ENCODE measurements at places on chromosomes 4 and X.

- DNase-seq = no peak
Measured at GRCh38 chr4:66602622-66603021, 932.3 kb upstream of the EPHA5 start.

DNA sequence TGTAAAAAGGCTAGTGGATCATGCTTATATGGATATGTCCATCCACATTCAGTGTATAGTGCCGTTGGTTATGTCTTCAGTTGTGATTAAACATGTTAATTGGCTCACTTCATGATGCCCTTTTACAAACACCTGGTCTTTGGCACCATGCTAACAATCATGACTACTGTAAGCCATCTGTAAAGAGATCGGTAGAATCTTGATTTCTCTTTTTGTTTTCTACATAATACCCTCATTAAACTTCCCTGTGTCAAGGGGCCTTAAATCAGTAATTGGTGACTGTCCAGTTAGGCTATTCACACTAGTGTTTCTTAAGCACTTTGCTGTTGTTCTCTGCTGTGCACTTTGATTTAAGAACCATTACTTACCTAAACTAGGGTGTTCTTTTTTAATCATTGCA lies 475.2 kb downstream of the RPA4 start:
- DNase-seq = peak; percentile 58

- no peak for DNase-seq
Measured at GRCh38 chr4:177555007-177555574, 112.9 kb upstream of the AGA start.

DNA sequence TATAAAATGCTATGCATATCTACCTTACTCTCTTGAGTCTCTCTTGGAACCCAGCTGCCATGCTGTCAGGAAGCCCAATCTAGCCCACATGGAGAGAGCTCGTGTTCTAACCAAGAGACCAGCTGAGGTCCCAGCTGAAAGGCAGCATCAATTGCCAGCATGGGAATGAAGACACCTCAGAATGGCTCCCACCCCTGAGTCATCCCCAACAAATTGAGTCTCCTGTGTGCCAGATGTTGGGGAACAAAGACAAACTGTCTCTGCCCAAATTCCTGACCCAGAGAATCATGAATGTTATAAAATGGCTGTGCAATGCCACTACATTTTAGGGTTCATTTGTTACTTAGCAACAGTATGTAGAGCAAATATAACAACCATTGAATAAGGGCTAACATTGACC lies 105.2 kb upstream of the STX18 start:
- DNase-seq = no peak

GRCh38 chr4:128782076-128782715 lies 27.3 kb upstream of the JADE1 start:
- DNase-seq = no peak

DNA sequence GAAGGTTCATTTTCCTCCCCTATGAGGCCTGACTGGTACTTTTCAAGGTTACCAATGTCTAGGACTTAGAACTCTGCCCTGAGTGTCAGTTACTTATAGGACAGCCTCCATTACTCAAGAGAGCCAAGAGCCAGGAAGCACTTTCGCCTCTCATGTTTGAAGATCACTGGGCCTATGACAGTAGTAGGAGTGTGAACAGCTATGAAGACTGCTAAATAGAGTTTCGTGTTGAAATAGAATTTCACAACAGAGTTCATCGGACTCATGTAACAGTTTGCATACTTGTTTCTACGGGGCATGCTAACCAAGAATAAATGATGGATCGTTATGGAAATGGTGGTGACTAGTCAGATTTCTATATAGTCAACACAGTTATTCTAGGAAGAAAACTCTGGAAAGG lies 97.8 kb upstream of the GPC4 start:
- DNase-seq = no peak

- no peak for DNase-seq
Measured at GRCh38 chr4:83002329-83002728, 8.3 kb downstream of the LIN54 start.

GRCh38 chrX:122546269-122546668 lies 637.8 kb upstream of the GRIA3 start:
- no peak for DNase-seq

DNA sequence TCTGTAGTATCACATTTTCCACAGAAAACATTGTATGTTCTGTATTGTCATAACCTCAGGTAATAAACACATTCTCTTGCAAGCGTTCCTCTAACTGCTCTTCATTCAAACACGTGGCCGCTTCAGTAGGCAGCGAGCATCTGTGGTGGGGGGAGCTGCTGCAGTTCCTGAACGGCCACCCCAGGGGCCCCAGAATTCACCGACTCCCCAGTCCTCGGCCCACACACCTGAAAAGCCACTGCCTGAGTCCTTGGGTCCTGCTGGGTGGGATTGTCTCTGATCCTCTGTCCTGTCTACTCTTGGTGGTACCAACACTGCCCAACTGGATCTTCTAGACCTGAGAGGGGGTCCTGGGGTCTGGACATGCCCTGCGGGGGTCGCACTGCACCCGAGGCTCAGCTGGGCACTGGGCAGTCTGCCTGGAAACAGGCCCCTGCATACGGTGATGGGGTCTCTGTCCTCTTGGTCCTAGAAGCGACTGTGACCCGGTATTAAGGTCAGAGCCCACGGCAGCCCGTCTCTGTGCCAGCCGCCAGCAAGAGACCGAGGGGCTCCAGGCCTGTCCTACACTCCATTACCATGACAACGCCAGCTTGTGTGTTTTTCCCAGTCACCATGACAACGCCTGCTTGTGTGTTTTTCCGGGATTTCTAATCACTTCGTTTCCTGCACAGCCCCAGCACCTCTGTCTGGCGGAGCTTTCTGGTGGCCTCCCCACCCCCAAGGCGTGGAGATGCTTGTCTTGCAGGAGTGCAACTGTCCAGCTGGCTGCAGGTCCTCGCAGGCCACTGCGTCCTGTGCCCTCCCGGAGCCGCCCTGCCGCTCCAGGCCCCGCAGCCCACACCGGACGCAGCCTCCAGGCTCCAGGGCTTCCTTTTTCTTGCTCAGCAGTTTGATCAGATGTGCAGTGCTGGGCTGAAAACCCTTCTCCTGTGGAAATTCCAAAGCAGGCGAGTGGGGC lies 16.0 kb downstream of the CTBP1 start:
- DNase-seq = no peak

GRCh38 chrX:23035493-23035892 lies 35.7 kb downstream of the DDX53 start:
- DNase-seq = no peak

DNA sequence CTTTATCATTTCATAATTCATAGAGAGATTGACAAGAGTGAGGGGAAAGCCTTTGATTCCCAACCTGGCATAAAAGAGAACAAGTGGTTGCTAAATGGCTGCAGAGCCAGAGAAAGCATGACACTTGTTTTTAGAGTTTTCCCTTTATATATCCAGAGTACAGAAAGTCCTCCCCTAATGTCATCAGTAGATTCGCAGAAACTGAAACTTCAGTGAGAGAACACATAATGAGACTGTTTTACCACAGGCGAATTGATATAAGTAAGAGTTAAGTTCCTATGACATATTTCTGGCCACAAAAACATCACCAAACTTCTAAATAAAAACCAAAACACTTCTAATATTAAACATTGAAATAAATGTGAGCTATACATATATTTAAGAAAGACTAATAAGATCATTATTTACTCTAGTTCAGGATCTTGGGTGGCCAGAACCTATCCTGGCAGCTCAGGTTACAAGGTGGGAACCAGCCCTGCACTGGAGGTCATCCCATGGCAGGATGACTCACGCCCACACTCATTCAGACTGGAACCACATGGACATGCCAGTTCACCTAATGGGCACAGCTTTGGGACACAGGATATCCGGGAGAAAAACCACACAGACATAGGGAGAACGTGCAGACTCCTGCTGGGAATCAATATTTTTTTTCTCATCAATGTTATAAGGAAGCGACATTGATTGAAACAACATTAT lies 35.5 kb downstream of the NWD2 start:
- no peak for DNase-seq

GRCh38 chrX:16310326-16310725 lies 143.0 kb downstream of the MAGEB17 start:
- no peak for DNase-seq

- no peak for DNase-seq
Measured at GRCh38 chr4:145694929-145695328, 15.0 kb downstream of the C4orf51 start.

DNA sequence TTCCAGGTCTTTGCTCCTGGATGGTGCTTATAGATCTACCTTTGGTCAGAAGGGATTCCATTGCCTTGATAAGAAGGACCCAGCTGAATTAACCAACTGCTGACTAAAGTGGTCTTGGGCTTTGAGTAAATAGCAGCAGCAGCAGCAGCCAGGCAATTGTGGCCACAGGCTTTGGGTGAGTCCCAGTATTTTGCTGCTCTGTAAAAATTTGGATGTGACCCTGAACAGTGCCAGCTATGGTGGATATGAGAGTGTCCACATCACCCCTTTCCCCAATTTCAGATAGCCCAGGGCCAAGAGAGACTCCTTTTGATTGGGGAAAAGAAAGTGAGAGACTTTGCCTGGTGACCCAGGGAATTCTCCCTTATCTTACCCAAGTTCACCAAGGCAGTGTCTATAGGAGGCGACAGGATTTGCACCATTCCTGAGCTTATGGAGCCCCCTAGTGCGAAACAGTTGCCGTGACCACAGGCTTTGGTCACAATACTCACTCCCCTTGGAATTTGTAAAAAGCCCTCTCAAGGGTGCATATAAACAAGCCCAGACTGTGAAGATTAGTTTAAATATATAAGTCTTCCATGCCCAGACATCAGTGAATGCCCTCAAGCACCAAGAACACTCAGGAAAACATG lies 518.0 kb downstream of the TMA16 start:
- peak; percentile 36 for DNase-seq

DNA sequence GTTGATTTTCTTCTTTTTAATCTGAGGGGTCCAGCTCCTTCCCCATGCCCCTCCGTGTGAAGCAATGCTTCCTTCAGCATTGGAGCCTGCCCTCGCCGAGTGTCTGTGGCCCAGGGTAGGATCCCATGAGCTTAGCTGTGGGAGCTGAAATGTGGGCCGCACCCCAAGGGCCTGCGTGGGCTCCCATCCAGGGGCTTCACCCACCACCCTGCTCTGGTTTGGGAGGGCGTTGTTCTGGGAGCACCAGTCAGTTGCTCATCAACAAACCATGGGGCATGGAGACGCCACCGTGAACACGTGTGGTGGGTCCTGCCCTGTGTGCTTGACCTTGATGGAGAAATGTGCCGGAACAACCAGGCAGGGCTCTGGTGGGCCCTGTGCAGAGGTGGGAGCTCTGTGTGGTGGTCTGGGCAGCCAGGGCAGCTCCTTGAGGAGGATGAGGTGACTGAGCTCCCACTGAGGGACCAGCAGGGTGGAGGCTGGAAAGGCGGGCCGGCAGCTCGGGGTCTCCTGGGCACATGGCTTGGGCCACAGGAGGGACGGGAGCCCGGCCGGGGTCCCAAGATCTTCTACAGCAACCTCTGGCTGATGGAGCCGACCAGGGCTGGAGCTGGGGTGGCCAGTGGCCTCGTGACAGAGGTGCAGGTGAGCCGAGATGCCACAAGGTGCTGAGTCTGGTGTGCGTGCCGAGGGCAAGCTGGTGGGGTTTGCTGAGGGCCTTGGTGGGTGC lies 39.6 kb upstream of the NKX1-1 start:
- no peak for DNase-seq

DNA sequence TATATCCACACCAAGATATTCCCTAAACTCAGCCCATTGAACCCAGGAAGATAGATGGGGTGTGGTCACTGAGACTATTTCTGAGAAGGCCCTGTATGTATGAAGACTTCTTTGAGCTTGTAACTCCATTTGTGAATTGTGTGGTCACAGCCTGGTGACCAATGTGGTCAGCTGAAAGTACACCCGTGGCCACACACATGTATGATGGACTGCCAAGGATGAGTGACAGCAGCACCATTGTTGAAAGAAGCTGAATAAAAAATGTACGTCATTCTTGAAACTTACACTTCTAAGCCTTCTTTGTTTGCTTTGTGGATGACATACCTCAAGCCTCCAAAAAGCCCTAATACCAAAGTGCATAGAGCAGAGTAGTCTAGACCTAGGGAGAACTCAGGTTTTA lies 581.4 kb downstream of the RAB28 start:
- DNase-seq = no peak

DNA sequence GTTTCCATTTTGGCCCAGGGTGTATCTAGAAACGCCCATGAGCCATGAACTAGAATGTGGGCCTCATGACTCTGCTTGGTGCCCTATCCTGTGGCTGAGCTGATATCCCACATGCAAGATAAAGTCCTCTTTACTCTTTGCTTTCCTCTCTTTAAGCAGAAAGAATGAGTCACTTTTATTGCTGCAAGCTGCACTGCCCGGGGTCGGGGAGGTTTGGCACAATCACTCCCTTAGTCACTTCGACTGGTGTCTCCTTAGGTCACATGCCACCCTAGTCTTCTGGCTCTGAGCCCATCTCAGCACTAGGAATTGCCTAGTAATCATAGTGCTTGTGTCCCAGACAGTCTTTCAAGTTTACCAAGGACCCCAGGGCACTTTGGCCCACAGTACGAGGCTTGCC lies 75.1 kb upstream of the CXorf66 start:
- DNase-seq = no peak

DNA sequence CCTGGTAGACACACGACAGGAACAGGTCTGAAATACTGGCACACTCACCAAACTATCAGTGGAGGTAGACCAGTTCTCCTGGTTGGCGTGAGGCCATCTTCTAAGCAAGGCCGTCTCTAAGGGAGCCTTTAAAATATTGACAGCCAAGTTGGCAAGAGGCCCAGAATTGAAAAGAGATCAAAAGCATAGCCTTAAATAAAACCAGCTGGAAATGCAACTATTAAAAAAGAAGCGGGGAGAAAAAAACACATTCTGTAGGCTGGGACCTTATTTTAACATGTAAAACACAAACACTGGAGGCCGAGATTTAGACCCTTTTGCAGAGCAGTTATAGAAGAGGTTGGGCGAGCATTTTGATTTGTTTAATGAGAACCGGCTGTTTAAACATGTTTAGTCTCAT lies 233.0 kb upstream of the CLNK start:
- DNase-seq = peak; percentile 66

GRCh38 chr4:1598206-1599025 lies 85.7 kb downstream of the FAM53A start:
- no peak for DNase-seq

DNA sequence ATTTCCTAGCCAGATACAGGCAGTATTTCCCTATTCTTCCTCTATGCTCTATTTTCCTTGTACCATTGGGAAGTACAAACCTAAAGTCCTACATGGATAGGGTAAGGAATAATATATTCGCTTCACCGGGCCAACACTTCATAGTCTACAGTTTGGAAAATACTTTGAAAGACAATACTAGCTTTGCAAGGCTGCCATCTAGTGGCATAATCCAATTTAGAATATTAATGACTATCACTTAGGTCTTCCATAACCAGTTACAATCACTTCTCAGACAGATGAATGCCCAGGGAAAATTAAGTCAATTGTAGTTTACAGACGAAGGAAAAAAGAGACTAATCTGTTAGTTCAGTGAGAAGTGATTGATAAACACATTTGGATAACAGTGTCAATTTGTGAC lies 141.0 kb upstream of the FAM47C start:
- DNase-seq = no peak

DNA sequence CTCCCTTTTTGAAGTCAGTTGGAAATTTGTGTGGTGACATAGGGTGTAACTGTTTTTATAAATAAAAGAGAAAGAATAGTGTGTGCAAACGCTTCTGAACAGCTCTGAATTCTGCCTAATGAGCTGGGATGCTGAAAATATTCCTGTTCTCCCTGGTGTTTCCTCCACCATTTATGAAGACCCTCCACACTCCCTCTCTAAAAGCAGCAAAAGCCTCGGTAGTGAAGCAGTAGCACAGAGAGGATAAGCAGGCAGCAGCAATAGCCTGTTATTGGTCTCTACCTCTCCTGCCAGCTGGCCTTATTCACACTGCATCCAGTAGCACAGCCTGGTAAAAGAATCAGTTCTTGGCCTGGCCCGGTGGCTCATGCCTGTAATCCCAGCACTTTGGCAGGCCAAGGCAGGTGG lies 406.1 kb downstream of the IQCM start:
- DNase-seq = no peak
